Amygdala (tissue), 56 donors: ENCODE measurements at places on chromosomes 12 and 14.

GRCh38 chr12:4356041-4356327 is 23.5 kb downstream of the FGF23 start:
- no peak for DNase-seq

- DNase-seq = no peak
These were observed 945 bp upstream of the HIP1R start for GRCh38 chr12:122834104-122834920.

DNA sequence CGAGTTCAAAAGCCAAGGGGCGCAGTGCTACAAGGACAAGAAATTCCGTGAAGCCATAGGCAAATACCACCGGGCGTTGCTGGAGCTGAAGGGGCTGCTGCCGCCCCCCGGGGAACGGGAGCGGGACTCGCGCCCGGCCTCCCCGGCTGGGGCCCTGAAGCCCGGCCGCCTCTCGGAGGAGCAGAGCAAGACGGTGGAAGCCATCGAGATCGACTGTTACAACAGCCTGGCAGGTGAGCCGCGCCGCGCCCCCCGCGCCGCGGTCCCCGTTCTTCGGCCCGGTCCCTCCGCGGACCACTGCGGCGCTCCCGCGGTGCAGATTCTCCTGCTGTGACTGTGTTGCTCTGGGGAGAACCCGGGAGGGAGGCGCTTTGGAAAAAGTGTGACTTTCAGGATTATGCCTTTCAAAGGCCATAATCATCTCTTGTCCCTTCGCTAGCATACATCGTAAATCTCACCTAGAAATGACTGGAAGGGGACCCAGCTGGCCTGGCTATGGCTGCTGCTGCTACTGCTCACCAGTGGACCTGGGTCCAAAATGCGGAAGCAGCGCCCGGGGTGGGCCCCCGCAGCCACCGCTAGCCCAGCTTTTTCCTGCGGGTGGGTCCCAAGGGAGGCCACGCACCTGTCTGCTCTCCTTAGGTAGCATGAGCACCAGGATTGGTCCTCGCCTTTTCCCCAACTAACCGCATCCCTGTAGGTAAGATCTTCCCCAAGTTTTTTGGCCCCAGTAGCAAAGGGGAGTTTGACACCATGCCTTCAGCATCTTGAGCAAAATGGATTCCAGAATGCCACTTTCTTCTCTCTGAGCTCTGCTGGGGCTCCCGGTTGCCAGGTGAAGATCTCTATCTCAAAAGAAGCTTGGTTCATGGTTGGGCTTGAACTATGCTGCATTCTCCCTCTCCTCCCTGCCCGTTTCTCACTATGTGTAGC is 853 bp downstream of the TTC9 start:
- DNase-seq = no peak

- DNase-seq = peak; percentile 59
These were observed 46.2 kb downstream of the BCAT1 start for GRCh38 chr12:24902511-24903328.

DNA sequence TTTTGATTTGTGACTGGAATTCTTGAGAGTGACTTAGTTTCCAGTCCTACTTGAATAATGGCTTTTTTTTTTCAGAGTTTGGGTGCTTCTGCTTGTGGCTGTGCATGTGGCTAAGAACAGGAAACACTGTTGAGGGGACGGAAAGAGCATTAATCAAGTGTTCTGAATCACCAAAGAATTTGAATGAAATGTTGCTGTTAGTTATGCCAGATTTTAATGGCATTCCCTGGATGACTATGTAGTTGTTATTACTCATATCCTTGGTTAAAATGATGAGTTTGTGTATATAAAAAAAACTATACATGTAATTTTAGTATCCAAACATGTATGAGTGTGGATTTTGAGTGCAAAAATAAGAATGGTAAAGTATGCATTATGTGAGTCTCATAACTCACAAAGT is 347.9 kb downstream of the BCAT1 start:
- DNase-seq = no peak

DNA sequence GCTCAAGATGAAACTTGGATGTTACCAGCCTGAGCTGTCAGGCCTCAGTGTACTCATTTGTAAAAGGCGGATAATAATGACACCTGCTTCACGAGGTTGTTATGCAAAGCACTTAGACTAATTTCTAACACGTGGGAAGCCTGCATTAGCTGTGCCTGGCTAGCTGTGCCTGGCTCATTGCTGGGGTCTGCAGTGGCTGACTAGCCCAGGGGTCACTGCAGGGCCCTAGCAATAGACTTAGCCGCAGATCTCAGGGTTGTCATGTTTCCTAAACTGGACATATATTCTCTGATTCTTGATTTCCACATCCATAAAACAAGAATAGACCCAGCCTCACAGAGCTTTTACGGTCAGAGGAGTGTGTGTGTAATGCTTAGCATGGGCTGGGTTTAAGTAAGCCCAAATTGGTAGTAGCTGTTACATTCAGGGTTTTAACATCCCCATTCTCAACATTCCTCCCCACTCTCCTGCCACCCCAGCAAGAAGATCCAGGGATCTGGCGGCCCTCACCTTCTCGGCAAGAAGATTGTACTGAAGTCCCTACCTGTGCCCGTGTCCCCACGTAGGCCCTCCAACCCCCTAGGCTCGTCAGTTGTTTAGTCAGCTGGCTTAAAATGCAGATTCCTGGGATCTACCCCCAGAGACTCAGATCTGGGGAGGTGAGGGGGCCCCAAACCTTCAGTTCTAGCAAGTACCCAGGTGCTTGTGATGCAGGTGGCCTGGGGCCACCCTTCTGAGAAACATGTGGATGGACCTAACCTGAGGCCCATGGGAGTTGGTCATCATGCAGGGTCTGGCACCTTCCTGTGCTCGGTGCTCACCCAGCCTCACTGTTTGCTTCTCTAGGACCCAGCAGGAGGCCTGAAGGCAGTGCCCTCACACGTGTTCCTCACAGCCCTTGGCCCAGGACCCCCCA is 8.6 kb downstream of the NR4A1 start:
- no peak for DNase-seq

DNA sequence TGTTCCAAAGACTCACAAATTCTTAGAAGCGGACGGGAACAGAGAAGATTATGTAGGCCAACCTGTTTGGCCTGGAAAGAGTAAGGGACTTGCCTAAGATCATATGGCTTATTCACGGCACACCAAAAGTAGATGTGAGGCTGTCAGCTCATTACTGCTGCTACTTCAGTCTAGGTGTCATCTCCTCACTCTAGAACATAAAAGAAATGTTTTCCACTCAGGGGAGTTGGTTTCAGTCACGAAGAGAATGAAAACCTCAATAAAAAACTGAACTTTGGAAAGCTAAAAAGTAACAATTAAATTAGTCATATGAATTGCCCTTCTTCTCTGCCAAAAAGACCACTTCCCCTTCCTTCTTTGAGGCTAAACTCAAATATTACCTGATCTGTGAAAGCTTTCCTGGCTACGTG is 658 bp upstream of the CEP128 start:
- no peak for DNase-seq

- DNase-seq = no peak
These were observed 3.4 kb upstream of the ARHGAP5 start for GRCh38 chr14:32073537-32074189.

- no peak for DNase-seq
These were observed 10.1 kb downstream of the RNASE1 start for GRCh38 chr14:20792556-20792955.

GRCh38 chr12:52171950-52172512 is 19.8 kb downstream of the KRT80 start:
- DNase-seq = no peak

GRCh38 chr12:126384026-126384564 is 1318.9 kb downstream of the AACS start:
- DNase-seq = no peak

DNA sequence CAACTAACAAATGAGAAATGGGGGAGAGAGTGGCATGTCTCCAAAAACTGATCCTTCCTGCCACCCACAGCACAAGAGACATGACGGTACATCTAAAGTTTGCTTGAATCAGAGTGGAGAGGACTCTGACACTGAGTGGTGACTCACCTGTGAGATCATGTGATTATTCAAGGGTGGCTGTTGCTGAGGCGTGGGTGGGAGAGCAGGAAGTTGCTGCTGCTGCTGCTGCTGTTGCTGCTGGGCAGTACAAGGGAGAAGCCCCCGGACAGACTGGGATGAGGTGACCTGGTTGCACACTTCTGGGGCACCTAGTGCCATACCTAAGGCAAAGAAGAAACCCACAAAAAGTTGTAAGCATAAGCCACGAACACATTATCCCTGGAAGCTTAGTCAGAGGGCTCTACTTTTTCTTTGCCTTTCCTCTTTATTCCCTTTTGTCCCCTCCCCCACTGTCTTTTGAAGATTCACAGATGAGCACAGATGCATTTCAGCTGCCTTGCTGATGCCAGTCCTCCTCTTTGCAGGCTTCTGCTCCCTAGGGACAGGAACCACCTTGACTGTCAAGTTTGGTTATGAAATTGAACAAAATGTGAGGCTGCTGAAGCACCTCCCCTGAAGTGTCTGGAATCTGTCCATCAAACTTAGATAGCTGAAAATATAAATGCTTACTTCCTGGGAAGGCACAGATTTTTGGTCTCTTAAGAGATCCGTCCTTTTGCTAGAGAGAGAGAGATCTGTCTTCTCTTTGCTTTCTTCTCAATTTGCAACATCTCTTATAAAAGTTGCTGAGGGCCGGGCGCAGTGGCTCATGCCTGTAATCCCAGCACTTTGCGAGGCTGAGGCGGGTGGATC is 29.4 kb upstream of the STAC3 start:
- DNase-seq = no peak

GRCh38 chr12:104493496-104493895 is 36.7 kb downstream of the CHST11 start:
- no peak for DNase-seq

- DNase-seq = no peak
These were observed 592.5 kb upstream of the NOVA1 start for GRCh38 chr14:27190296-27190695.
